ENCODE measurements at places on chromosomes 3 and 15.
A peak's percentile ranks its signal among the peaks of the same experiment; 100 is the strongest.

GRCh38 chr15:96326328-96327154 lies 4.0 kb upstream of the NR2F2 start:
- peak; percentile 78 for DNase-seq

DNA sequence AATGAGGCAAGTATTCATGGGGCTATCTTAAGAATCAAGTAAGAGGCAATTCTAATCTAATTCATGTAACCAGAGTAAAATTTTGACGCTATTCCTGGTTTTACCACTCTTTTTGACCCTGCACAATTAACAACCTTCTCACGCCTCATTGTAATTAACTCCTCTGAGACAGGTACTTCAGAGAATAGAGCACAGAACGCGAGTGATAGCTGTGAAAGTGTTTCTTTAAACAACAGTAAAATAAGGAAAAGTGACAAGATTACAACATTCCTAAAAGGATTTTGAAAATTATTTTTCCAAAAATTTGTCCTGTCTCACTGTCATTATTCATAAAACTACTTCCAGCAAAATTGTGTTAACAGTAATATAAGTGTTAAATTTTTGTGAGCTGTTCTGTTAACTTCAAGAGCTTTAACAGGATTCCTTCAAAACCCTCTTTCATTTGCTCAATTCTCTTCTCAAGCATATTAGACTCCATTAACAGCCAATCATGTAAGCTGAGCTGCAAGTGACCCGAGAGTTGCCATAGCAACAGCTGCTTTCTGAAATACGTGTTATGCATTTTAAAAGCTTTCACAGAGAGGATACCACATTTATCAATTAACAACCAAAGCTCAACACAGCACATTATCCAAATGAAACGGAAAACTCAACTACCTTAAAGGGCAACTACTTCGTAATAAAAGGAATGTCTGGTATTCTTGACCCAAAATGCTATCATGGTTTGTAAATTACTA lies 93.1 kb downstream of the STAG1 start:
- peak; percentile 35 for DNase-seq

DNA sequence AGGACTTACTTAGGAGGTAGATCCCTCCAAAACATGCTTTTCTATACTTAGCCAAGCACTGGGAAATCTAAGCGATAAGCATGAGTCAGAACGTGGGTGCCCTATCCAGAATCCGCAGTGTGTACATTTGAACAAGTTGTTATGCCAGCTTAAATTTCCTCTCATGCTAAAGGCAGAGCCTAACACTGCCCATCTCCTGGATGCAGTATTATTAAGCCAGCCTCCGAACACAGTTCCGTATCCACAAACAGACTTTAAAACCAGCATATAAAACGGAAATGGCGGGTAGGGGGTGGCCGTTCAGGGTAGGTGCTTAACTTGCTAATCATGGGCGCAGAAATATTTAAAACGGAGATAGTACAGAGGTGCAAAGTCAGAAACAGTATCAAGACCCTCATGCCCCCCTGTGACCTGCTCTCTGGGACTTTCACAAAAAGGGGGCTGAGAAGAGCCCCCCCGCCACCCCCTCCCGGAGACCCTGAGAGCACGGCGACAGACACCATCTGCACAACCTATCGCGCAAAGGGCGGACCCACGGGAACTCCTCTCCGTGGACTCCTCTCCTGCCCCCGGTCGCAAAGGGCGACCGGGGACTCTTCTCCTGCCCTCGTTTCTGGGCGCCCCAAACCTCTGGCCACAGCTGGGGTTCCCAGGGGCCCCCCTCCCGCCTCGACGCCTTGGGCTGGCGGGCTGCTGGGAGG lies 889 bp upstream of the LRRIQ4 start:
- no peak for DNase-seq

- no peak for DNase-seq
Measured at GRCh38 chr15:85741662-85742061, 53.1 kb downstream of the KLHL25 start.

GRCh38 chr15:70955151-70955550 lies 62.5 kb downstream of the LRRC49 start:
- DNase-seq = no peak

- no peak for DNase-seq
Measured at GRCh38 chr3:141164852-141165251, 66.8 kb upstream of the PXYLP1 start.

DNA sequence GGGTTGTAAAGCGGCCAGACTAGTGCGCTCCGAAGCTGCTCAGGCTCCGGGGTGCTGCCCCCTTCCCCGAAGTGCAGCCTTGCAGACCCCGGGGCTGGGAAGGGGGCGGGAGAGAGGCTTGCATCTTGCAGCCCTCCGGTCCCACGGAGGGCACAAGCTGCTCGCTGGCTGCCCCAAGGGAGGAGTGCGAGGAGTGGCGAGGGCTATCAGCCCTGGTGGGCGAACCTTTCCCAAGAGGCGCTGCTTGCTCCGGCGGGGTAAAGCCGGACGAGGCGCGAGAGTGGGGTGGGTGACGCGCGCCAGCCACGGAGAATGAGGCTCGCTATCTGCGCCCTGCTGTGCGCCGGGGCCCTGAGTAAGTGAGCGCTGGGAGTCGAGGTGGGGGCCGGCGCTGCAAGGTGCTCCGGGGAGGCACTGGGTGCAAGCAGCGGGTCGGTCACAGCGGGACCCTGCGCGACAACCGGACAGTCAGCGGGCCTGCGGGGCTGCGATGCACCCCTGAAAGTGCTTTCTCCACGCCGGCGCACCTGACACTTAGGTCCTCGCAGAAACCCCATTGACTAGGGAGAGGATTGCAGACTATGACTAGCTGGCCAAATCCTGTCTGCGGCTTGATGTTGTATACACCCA lies 12.7 kb upstream of the TOPBP1 start:
- DNase-seq = peak; percentile 56

DNA sequence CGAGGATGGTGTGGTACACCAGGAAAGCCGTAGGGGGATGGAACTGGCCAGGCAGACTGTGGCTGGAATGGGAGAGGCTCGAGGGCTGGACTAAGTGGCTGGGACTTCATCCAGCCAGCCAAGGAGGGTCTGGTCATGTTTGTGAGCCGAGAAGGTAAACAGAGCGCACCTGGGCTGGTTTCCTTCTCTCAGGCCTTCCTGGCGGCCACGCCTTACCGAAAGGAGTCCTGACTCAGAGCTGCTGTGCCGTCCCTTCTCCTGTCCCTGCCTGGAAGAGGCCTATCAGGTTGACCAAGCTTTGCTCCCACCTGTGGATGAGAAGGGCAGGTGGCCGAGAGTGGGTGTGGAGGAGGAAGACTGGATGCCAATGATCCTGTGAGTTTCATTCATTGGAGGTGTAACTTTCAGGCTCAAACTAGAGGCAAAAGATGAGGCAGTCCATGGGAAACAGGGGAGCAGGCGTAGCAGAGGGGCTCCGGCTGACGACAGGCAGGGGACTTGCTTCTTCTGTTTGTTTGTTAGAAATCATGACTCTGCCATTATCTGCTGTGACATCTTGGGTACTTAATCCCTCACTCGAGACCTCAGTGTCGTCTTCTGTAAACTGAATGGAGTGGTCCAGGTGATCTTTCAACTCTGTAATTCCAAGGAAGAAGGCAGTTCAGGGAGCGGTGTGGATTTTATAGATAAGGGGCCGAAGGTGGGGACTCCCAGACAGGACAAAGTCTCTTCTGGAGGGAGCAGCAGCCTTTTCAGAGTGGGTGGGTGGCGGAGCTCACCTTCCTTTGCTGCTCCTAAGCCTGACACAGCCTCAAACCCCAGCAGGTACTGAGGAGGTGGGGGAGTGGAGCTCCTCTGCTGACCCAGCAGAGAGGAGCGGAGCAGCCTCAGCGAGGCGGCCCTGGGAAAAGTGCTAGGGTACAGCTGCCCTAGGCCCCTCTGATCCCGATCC lies 71.8 kb upstream of the GATM start:
- no peak for DNase-seq

DNA sequence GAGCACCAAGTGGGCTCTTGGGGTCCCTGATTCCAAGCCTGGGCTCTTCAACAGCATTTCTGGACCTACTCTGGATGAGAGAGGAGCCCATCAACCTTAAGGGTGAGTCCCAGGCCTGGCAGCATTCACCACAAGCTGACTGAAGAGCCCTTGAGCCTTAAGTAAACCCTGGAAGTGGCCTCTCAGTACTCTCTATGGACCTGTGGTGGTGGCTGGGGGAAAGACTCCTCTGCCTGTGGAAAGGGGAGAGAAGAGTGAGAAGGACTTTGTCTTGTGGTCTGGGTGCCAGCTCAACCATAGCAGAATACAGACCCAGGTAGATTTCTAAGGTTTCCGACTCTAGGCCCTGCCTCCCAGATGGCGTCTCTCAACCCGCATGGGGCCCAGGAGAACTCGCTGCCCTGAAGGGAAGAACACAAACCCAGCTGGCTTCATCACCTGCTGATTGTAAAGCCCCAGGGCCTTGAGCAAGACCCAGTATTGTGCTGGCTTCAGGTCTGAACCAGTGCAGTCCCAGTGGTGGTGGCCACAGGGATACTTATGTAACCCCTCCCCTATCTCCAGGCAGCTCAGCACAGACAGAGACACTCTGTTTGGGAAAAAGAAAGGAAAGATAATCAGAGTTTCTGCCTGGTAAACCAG lies 71.4 kb downstream of the TFDP2 start:
- no peak for DNase-seq

GRCh38 chr3:18070231-18070630 lies 327.8 kb upstream of the TBC1D5 start:
- DNase-seq = no peak

DNA sequence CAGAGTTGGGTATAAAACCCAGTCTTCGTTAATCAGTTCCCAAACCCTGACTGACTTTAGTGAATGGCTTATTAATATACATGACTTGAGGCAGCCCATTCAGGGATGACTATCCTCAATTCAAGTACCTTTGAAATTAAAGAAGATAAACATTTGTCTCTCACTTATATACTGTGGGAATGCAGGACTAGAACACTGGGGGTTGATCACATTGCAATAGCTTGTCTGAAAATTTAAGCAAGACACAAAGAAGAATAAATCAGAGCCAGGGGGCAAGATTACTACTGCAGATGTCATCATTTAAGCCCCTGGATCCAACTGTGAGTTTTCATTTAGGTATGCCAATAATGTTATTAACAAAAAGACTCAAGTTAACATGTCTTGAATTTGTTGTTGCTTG lies 647.7 kb downstream of the ZPLD1 start:
- no peak for DNase-seq

DNA sequence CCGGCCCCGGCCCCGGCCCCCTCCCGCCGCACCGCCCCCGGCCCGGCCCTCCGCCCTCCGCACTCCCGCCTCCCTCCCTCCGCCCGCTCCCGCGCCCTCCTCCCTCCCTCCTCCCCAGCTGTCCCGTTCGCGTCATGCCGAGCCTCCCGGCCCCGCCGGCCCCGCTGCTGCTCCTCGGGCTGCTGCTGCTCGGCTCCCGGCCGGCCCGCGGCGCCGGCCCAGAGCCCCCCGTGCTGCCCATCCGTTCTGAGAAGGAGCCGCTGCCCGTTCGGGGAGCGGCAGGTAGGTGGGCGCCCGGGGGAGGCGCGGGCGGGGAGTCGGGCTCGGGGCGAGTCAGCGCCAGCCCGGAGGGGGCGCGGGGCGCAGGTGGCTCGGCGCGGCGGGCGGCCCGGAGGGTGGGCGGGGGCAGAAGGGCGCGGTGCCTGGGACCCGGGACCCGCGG lies 352 bp downstream of the CHRD start:
- DNase-seq = peak; percentile 85

- peak; percentile 88 for DNase-seq
Measured at GRCh38 chr3:9503283-9503682, 50.3 kb downstream of the LHFPL4 start.

DNA sequence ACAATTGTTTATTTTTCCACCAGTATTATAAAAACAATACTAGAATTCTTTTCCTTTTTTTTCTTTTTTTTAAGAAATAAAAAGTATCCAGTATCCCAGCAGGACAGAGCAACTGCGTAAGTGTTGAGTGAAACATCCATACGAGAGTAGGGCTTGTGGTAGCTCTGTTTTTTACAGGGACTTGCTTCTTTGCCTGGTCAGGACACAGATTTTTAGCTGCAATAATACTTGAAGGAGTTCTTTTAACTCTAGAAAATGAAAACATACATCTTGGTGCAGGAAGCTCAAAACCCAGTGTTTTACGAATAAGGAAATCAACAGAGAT lies 297.7 kb upstream of the NR2E3 start:
- DNase-seq = no peak

GRCh38 chr3:67854663-67855062 lies 200.3 kb upstream of the SUCLG2 start:
- no peak for DNase-seq

DNA sequence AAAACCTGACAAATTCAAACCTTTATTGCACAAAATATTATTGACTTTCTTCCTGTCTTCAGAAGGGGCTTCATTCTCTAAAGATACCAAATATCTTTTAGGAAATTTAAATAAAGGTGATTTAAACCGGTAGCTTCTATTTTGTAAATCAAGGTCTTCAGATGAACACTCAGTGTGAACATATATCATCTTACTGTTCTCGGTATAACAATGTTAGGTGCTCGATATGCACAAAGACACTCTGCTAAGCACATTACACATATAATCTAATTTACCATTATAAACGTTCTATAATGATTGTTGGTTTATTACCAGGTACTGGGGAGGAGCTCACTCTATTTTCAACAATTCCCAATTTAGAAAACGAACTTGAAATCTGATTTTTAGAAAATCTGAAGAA lies 225.4 kb upstream of the AZI2 start:
- DNase-seq = no peak

- DNase-seq = peak; percentile 55
Measured at GRCh38 chr3:20028905-20029331, 11.3 kb upstream of the KAT2B start.

DNA sequence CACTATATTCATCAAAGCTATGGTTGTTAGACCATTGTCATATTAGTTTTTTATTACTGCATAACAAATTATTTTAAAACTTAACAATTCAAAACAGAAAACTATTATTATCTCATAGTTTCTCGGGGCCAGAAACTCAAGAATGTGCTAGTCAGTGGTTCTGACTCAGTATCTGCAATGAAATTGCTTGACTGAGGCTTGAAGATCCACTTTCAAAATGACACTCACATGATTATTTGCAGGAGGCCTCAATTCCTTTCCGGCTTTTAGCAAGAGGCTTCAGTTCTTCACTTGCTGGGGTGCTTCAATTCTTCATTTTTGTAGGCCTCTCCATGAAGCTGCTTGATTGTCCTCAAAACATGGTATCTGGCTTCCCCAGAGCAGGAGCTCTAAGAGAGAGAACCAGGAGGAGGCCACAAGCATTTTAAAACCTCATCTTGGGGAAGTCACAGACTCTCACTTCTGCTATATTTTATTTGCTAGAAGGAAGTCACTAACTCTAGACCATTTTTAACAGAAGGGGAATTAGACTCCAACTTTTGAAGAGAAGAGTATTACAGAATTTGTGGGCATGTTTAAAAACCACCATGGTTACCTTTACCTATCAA lies 383.7 kb downstream of the MFSD1 start:
- no peak for DNase-seq

DNA sequence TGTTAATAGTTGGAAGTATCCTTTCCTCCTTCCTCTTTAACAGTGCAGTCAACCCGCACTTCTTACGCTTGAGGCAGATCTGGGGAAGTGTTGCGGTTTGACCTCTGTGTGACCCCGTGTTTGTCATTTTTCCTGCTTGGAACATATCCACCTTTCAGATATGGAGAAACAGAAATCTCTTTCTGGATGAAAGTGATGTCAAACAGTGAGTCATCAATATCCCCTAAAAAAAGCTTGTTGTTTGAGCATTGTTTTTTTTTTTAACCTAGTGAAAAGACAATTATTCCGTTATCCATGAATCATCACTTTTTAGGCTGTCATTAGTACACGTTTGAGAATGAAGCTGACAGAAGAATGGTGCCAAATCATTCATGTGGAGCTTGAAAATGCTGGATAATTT lies 293.7 kb downstream of the ARPP21 start:
- DNase-seq = no peak

- no peak for DNase-seq
Measured at GRCh38 chr3:178275311-178275710, 260.9 kb upstream of the KCNMB2 start.

All from neural progenitor cell (in vitro differentiated cells).